ENCODE measurements at places on chromosomes 5 and 9.
A peak's percentile ranks its signal among the peaks of the same experiment; 100 is the strongest.

DNA sequence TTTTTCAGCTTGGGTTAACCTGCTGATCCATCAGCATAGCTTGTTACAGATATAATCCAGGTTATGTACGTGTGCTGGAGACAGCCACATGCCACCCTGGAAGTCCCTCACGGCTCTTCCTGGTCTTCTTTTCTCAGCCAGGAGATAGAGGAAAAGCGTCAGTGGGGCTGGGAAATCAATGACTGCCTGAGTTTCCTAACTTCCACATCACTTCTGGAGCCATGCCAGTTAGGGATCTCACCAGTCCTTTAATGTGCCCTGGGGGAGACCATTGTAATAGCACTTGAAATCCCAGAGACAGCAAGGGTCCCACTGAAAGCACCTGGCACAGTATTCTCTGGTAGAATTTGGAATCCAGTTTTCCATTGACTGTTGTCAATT is 29.2 kb downstream of the ANXA2R start:
- DNase-seq: no peak

DNA sequence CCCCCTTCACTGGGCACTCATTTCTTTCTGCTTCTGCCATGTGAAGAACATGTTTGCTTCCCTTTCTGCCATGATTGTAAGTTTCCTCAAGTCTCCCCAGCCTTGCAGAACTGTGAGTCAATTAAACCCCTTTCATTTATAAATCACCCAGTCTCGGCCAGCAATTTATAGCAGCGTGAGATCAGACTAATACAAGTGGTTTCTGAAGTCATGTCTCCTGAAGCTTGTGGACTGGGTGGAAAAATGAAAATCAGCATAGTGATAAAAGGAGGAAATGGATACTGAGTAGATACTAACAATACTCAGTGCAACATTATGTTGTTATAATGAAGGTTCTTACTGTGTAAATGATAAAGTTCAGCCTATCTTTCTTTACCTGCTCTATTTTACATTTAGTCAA is 35.1 kb downstream of the NNT start:
- DNase-seq: peak; percentile 9

DNA sequence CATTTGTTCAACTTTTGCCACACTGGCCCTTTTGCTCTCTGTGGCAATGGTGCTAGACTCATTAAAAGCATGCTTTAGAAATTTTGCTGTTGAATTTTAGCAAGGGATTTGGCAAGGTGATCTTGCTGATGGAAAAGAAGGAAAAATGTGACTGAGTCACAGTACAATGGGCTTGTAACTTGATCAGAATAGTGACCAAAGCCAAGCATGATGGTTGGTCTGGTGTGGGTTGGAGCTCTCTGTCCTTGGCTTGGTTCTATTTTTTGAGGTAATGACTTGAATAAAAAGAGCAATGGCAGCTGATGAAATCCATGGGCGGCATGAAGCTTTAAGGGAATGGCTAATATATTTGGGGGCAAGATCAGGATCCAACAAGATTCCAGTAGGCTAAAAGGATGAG is 114.4 kb upstream of the ZNF366 start:
- DNase-seq: no peak

- DNase-seq: no peak
These were observed 301.0 kb upstream of the PCSK5 start for GRCh38 chr9:75589497-75589896.

- DNase-seq: peak; percentile 31
These were observed 68.6 kb downstream of the NLN start for GRCh38 chr5:65790371-65791163.

- peak; percentile 46 for DNase-seq
These were observed 17.3 kb downstream of the SLC36A3 start for GRCh38 chr5:151286246-151286645.

All from kidney tubule cell (primary cell).